Eye (tissue), 1 donor: ENCODE measurements at places on chromosomes 16 and 17.

DNA sequence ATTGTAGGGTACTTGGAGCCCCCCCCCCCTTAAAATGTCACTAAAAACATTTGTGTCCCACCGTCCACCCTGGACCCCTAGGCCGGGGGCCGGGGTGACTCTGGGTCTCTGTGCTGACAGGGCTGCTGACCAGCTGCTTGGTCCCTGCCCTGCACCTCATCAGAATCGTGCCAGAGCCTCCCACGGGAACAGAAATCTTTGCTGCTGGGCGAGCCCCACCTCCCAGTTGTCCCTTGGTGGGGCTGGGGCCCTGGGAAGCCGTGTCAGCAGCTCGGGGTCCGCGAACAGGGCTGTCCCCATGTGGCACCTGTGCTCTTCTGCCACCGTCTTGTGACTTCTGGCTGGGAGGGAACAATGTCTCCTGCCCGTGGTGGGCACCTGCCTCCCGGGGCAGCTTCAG, 18.5 kb downstream of the KCTD5 start:
- DNase-seq: no peak

DNA sequence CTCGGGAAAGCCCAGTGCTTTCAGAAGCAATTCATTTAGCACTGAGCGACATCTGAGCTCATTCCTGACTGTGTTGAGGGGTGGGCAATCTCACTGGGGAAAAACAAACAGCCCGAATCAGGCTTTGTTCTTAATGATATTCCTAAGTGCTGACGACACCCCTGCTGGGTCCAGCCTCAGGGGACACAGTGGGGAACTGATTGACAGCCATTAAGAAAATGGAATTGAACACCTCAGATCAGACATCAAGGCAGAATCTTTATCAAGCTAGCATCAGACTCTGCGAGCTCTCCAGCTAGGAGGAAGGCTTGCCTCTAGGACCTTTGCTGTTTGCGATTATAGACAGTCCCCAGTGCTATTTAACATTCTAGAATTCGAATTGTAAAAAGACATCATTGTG, 22.5 kb upstream of the LYRM9 start:
- peak; percentile 87 for DNase-seq

DNA sequence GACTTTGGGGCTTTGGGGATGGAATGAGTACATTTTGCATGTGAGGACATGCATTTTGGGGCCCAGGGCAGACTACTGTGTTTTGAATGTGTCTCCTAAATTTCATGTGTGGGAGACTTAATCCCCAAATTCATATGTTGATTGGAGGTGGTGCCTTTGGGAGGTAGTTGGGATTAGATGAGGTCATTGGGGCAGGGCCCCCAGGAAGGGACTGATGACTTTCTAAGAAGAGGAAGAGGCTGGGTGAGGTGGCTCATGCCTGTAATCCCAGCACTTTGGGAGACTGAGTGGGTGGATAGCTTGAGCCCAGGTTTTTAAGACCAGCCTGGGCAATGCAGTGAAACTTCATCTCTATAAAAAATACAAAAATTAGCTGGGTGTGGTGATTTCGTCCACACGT, 42.8 kb upstream of the RAI1 start:
- DNase-seq: no peak

- no peak for DNase-seq
These were observed 401.4 kb downstream of the GRIN2A start for GRCh38 chr16:9780831-9781230.
